ENCODE measurements at places on chromosomes 5 and 9. TPM values are rescaled to one million over a fixed set of nuclear protein-coding genes. Genes with fewer than 3 reads are reported as not detected.

PDE8B gene
- total RNA-seq, result 0.33 TPM

PCDH12 gene
- total RNA-seq, result not detected

SPINK1 gene
- total RNA-seq, result not detected

IL7R gene
- 4.0 TPM for total RNA-seq

FGFR4 gene
- total RNA-seq, result 16.4 TPM

PALM2AKAP2 gene
- total RNA-seq, result 19.3 TPM

AIF1L gene
- total RNA-seq, result 58.4 TPM

TRUB2 gene
- 24.4 TPM for total RNA-seq

PDGFRB gene
- 17.1 TPM for total RNA-seq

KIF3A gene
- 10.6 TPM for total RNA-seq

ENC1 gene
- total RNA-seq, result 72.5 TPM

HMGCR gene
- 67.8 TPM for total RNA-seq

SOHLH1 gene
- total RNA-seq, result not detected

SPATA31D1 gene
- total RNA-seq, result not detected
